Suprapubic skin (tissue), 4 donors: ENCODE measurements at places on chromosomes 4 and X.

DNA sequence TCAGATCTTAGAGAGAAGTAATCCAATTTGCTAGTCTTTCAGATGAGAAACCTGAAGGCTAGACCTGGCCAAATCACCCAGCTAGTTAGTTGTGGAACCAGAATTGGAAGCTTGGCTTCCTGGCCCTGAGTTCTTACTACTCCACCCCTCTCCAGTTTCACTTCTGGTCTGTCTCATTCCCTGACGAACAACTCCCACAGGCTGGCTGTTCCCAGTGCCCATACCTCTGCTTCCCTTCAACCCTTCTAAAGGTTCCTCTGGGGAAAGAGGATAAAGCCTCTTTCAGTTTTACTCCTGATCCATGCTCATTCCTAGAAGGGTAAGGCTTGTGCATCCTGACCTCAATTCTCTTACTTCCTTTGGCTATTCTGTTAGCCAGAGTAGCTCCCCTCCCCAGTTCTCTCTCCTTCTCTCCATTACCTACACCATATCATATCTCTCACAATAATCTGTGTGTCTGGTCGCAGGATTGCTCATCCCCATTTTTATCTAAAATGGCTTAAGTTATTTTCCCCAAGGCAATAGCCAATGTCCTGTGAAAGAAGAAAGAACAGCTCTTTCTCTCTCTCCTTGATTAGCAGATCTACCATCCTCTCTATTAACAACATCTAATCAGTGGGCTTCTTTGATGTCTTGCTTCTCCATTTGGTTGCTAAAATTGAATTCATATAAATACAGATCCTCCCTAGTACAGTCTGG is 155.0 kb upstream of the MAOA start:
- no peaks in the 10 kb centered on the region for H3K27me3 ChIP-seq
- no peak overlapping the region for H3K27ac ChIP-seq
- no peaks in the 10 kb centered on the region for H3K36me3 ChIP-seq
- DNase-seq, result no peak

- H3K27ac ChIP-seq, result no peak overlapping the region
- H3K27me3 ChIP-seq, result no peaks in the 10 kb centered on the region
- H3K4me3 ChIP-seq, result no peak overlapping the region
- H3K36me3 ChIP-seq, result no peaks in the 10 kb centered on the region
- DNase-seq, result no peak
Measured at GRCh38 chr4:139853309-139853708, 187.7 kb downstream of the MGST2 start.

GRCh38 chr4:2763511-2763967 is 7.4 kb upstream of the TNIP2 start:
- H3K27me3 ChIP-seq, result no peaks in the 10 kb centered on the region
- peak overlapping the region; percentile 55 for H3K4me3 ChIP-seq
- DNase-seq, result no peak
- H3K4me1 ChIP-seq, result peaks cover 11% of the 10 kb centered on the region
- H3K27ac ChIP-seq, result peak overlapping the region; percentile 10

GRCh38 chr4:152281822-152282221 is 254.1 kb downstream of the FBXW7 start:
- H3K4me3 ChIP-seq, result no peak overlapping the region
- H3K36me3 ChIP-seq, result no peaks in the 10 kb centered on the region
- peaks cover 18% of the 10 kb centered on the region for H3K4me1 ChIP-seq
- no peak for DNase-seq
- no peaks in the 10 kb centered on the region for H3K27me3 ChIP-seq

DNA sequence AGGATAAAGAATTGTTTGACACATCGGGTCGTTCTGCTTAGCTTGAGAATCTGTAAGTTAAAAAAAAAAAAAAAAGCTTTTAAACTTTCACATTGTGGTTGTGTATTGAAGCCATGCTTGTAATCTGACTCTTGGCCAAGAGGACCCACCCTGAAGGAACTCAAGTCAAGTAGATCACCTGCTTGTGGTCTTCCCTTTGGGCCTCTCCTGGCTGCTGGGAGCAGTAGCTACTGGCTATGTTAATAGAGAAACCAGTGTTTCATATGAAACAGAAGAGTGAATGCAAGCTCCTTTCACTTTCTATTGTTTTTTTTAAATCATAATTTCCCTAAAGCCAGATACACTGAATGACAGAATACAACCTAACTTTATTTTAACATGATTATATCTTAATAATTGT is 402.4 kb upstream of the NDST4 start:
- H3K27me3 ChIP-seq, result no peaks in the 10 kb centered on the region
- no peak for DNase-seq
- H3K4me3 ChIP-seq, result no peak overlapping the region
- no peaks in the 10 kb centered on the region for H3K4me1 ChIP-seq
- no peak overlapping the region for H3K27ac ChIP-seq

- H3K4me1 ChIP-seq, result peaks cover 3% of the 10 kb centered on the region
- DNase-seq, result no peak
- no peak overlapping the region for H3K27ac ChIP-seq
- H3K36me3 ChIP-seq, result no peaks in the 10 kb centered on the region
- H3K27me3 ChIP-seq, result no peaks in the 10 kb centered on the region
Measured at GRCh38 chr4:147101678-147102077, 156.0 kb upstream of the TTC29 start.

- no peaks in the 10 kb centered on the region for H3K36me3 ChIP-seq
- no peak overlapping the region for H3K4me3 ChIP-seq
- no peak overlapping the region for H3K27ac ChIP-seq
- H3K4me1 ChIP-seq, result peaks cover 3% of the 10 kb centered on the region
- no peak for DNase-seq
Measured at GRCh38 chr4:40736910-40737309, 12.8 kb upstream of the NSUN7 start.

DNA sequence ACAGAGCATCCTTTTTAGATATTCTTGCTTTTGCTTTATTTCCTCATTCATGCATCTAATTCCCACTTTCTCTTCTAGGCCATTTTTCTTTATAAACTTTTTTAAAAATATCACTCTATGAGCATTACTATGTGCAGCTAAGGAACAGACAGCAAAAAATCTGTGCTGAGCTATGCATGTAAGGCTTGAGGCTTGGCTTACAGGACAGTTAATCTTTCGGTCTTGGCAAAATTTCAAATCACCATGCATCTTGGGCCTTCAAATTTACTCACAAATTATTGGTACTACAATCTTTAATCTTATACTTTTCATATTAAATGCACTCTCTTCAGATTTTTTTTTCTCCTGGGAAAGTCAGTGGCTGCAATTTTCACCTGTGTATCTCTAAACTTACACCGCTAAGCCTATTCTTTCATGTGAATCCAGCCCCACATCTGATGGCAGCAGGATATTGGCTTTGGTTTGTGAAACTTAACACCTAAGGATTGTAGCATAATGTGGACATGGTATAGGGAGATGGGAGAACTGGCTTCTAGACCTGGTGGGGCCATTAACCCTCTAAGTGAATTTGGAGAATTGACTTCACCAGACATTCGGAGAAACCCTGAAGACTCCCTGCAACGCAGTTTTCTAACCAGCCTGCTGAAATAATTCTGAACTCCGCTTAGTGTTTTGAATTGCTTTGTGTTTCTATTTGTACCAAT is 278.3 kb downstream of the SPRY1 start:
- H3K4me1 ChIP-seq, result peaks cover 5% of the 10 kb centered on the region
- no peak for DNase-seq
- no peak overlapping the region for H3K27ac ChIP-seq
- H3K36me3 ChIP-seq, result no peaks in the 10 kb centered on the region

- H3K27me3 ChIP-seq, result no peaks in the 10 kb centered on the region
- H3K27ac ChIP-seq, result peak overlapping the region; percentile 94
- H3K36me3 ChIP-seq, result no peaks in the 10 kb centered on the region
- peak; percentile 81 for DNase-seq
- peak overlapping the region; percentile 76 for H3K4me3 ChIP-seq
Measured at GRCh38 chr4:128812442-128813235, 3.1 kb downstream of the JADE1 start.

DNA sequence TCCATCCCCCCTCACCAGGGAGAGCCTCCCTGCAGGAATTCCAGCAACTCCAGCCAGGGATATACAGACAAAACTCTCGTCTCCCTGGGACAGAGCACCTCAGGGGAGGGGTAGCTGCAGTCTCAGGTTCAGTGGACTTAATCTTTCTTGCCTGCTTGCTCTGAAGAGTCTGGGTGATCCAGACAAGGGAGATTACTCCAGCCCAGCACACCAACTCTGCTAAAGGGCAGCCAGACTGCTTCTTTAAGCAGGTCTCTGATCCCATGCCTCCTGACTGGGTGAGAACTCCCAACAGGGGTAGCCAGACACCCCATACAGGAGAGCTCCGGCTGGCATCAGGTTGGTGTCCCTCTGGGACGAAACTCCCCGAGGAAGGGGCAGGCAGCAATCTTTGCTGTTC is 888.7 kb downstream of the RAB28 start:
- no peak overlapping the region for H3K27ac ChIP-seq
- H3K4me3 ChIP-seq, result no peak overlapping the region
- no peaks in the 10 kb centered on the region for H3K27me3 ChIP-seq
- no peaks in the 10 kb centered on the region for H3K36me3 ChIP-seq

DNA sequence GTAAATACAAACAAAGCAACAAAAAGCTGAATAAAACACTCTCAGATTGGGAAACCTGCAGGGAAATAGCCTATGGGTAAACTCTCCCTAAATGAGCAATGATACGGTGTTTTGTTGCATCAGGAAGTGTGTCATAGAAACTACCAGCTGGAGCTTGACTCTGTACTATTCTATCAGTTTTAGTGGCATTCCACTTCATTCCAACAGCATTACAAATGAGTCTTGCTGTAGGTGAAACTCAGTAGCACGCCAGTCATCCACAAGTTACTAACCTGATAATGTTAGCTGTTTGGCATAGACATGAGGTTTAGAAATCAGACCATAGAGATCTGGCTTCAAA is 24.9 kb downstream of the FGFBP1 start:
- H3K4me3 ChIP-seq, result no peak overlapping the region
- no peaks in the 10 kb centered on the region for H3K36me3 ChIP-seq
- H3K27me3 ChIP-seq, result no peaks in the 10 kb centered on the region
- peaks cover 17% of the 10 kb centered on the region for H3K4me1 ChIP-seq

GRCh38 chr4:152244659-152245058 is 291.2 kb downstream of the FBXW7 start:
- no peak overlapping the region for H3K27ac ChIP-seq
- DNase-seq, result no peak
- no peak overlapping the region for H3K4me3 ChIP-seq
- peaks cover 10% of the 10 kb centered on the region for H3K4me1 ChIP-seq

GRCh38 chr4:182190306-182190705 is 52.9 kb upstream of the TENM3 start:
- no peak overlapping the region for H3K4me3 ChIP-seq
- H3K36me3 ChIP-seq, result no peaks in the 10 kb centered on the region
- H3K27ac ChIP-seq, result no peak overlapping the region
- DNase-seq, result no peak

- no peak overlapping the region for H3K4me3 ChIP-seq
- H3K27me3 ChIP-seq, result no peaks in the 10 kb centered on the region
- peaks cover 39% of the 10 kb centered on the region for H3K4me1 ChIP-seq
- H3K36me3 ChIP-seq, result no peaks in the 10 kb centered on the region
- DNase-seq, result no peak
Measured at GRCh38 chr4:69828828-69829227, 31.1 kb downstream of the SULT1E1 start.

GRCh38 chr4:85591406-85592098 is 116.6 kb downstream of the ARHGAP24 start:
- no peaks in the 10 kb centered on the region for H3K27me3 ChIP-seq
- no peak overlapping the region for H3K27ac ChIP-seq
- no peak for DNase-seq
- H3K36me3 ChIP-seq, result no peaks in the 10 kb centered on the region

- H3K27ac ChIP-seq, result no peak overlapping the region
- no peaks in the 10 kb centered on the region for H3K36me3 ChIP-seq
- no peaks in the 10 kb centered on the region for H3K27me3 ChIP-seq
- H3K4me3 ChIP-seq, result no peak overlapping the region
Measured at GRCh38 chr4:188262464-188262863, 123.2 kb downstream of the TRIML1 start.

- H3K27me3 ChIP-seq, result no peaks in the 10 kb centered on the region
- H3K27ac ChIP-seq, result no peak overlapping the region
- H3K4me1 ChIP-seq, result no peaks in the 10 kb centered on the region
- DNase-seq, result no peak
Measured at GRCh38 chrX:53798281-53798680, 111.8 kb upstream of the HUWE1 start.

DNA sequence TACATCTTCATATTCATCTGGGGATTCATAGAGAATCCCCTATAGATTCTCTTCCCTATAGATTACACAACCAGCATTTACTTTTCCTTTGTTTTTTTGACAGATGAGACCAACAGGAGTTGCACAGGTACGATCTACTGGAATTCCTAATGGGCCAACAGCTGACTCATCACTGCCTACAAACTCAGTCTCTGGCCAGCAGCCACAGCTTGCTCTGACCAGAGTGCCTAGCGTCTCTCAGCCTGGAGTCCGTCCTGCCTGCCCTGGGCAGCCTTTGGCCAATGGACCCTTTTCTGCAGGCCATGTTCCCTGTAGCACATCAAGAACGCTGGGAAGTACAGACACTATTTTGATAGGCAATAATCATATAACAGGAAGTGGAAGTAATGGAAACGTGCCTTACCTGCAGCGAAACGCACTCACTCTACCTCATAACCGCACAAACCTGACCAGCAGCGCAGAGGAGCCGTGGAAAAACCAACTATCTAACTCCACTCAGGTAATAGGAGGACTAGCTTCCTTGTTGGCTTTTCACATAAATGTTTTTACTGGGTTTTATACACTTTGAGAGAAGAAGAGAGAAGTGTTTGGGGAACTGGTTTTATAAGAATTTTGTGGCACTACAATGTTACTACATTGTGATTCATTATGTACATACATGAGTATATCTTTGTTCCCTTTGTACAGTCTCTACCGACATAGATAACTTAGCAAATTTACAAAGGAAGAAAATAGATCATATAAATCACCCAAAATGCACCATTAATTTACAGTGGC is 137.2 kb downstream of the DIPK2B start:
- no peak overlapping the region for H3K27ac ChIP-seq
- no peaks in the 10 kb centered on the region for H3K4me1 ChIP-seq
- H3K27me3 ChIP-seq, result no peaks in the 10 kb centered on the region
- no peak overlapping the region for H3K4me3 ChIP-seq
- no peak for DNase-seq

GRCh38 chr4:147052361-147052760 is 106.7 kb upstream of the TTC29 start:
- H3K27ac ChIP-seq, result no peak overlapping the region
- H3K4me3 ChIP-seq, result no peak overlapping the region
- no peak for DNase-seq
- no peaks in the 10 kb centered on the region for H3K27me3 ChIP-seq
- peaks cover 3% of the 10 kb centered on the region for H3K4me1 ChIP-seq

DNA sequence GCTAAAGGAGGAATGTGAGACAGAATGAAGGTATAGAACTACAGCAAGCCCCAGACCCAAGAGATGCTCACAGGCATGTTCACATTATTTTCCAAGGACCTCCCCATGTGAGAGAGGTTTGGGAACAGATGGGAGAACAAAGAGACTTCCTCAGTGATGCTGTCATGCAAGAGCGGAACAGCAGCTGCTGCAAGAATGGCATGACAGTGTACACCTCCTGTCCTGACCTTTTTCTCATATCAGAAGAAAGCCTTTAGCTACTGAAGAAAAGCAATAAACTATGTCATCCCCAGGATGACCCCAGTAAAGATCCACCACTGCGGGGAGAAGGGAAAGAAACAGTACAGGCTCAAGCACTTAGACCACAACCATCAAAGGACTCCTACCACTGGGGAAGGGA is 7.2 kb downstream of the PRDM5 start:
- H3K27ac ChIP-seq, result no peak overlapping the region
- H3K4me3 ChIP-seq, result no peak overlapping the region
